HFFc6 (cell line): ENCODE measurements at places on chromosomes 6 and 20.

DNA sequence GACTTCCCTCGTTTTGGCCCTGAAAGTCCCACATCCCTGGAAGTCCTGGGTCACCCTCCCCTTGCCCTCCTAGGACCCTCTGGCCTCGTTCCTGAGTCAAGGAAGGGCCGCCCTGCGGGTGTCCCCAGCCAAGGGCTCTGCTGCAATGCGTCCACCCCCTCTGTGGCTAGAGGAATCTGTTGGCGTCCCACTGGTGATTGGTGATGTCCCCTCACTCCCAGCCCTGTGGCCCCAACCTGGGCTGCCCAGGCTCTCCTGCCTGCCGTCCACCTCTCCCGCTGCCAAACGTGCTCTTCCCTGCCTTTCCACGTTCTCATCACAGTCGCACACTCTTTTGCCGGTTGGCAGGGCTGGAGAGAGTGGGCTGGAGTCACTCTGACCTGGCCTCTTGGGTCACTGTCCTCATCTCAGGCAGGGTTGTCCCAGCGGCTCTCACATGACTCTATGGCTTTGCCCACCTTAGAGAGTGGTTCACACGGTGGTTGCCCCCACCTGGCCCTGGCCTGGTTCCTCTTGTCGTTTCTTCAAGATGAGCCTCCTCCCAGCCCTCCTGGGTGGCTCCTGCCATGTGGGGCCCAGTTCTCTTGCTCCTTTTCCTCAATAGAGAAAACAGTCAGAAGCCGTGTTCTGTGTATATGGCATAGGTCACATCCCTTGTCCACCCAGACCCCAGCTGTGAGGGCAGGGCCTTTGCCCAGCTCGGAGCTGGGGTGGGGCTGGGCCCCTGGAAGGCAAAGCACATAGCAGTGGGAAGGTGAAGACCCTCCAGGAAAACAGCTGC lies 100.9 kb downstream of the TMEM242 start:
- no peak for DNase-seq

DNA sequence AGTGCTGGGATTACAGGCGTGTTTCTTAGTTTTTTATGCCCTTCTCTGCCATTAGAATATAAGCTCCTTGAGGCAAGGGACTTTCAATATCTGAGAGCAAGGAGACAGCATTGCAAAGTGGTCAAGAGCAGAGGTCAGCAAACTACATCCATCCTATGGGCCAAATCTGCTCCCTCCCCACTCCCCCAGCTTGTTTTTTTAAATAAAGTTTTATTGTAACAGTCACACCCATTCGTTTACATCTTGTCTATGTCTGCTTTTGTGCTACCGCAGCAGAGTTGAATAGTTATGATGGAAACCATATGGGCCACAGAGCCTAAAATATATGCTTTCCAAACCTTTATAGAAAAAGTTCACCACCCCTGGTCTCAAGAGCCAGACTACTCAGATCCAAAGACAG lies 227.9 kb downstream of the EYA2 start:
- no peak for DNase-seq

- no peak for DNase-seq
Measured at GRCh38 chr6:108752733-108753590, 95.3 kb upstream of the ARMC2 start.

DNA sequence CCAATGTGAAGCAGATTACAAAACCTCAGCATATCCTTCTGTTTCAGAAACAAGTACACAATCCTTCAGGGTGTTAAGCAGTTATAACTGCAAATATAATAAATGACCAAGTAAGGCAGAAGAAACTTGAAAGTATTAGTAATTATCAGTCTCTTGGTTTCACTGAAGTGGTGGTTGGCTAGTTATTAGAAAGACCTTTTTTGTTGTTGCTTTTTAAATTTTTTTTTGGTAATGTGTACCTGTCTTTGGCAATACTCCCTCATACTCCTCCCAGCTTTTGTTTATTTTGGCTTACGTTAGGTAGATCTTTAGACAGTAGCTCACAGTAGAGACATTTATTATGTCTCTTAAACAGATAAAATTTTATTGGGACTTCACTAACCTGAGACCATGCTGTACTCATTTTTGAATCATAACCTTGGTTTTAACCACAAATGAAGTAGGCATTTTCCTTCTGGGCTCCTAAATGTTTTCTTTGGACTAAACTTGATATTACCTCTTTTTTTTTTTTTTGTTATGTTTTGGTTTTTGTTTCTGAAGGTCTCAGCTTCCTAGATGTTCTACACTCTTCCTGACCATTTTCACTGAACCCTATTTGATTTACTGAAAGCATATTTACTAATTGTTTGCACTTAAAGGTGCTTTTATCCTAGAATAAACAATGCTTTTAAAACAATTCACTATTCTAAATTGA lies 6.4 kb downstream of the CD2AP start:
- peak; percentile 39 for DNase-seq

DNA sequence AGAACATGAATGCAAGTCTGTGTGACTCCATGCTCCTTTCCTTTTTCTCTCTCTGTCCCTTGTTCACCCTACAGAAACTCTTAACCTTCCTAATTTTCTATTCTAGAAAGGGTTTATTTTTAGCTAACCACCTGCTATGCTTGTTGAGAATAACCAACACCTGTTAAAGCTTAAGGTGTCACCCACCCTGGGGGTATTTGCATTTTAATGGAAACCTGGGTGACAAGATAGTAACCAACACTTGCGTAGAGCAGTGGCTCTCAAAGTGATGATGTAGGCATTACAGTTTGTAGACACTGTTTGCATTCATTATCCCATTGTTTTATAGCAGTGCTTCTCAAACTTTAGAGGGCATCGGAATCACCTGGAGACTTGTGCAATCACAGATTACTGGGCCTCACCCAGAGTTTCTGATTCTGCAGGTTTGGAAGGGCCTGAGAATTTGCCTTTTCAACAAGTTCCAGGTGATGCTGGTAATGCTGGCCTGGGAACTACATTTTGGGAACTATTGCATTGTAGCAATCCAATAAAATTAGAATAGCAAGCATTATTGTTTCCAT lies 114.4 kb upstream of the ARMC2 start:
- no peak for DNase-seq

DNA sequence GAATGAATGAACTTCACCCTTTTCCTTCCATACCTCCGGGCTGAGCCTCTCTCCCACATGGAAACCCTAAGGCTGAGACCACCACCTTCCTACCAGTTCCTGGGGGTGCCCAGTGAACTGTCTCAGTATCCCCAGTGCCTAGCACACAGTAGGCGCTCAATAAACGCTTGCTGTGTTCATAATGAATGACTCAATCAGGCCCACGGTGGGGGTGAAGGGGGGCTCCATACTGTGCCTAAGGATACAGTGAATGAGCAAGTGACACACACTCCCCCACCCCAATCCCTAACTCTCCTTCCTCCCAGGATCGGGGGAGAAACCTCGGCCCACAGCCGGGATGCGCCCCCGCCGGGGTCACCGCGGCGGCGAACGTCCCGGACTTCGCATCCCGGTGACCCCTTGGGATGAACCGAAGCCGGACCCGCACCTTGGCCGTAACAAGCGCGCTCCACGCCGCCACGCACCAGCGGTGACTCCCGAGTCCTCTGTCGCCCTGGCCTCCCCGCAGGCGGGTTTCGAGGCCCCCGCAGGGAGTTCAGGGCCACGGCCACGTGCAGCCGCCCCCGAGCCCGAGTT lies 592 bp downstream of the KCNG1 start:
- no peak for DNase-seq

- DNase-seq = no peak
Measured at GRCh38 chr6:64335195-64335594, 699.6 kb downstream of the PHF3 start.

GRCh38 chr6:56444855-56445254 lies 197.5 kb upstream of the COL21A1 start:
- DNase-seq = no peak

- DNase-seq = no peak
Measured at GRCh38 chr6:20317430-20317829, 84.2 kb upstream of the E2F3 start.

DNA sequence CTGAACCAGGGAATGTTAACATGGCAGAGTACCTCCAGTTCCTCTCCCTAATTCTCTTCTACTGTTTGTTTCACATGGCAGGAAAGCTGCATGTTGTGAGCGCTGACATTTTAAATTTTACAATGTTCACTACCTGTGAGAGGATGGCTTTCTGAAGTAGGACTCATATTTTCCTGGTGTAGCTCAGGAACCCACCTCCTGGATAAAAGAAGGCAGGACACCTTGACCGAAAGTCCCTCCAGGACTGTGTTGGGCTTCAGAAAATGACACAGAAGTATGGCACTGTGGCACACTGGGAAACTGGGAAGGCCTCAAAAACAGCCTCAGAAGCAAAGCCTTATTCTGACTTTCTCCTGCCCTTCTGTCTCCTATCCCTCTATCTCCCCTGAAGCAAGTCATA lies 33.3 kb downstream of the PTPRK start:
- peak; percentile 7 for DNase-seq

- DNase-seq = no peak
Measured at GRCh38 chr6:147675281-147675680, 166.8 kb downstream of the SAMD5 start.

GRCh38 chr6:130190701-130191690 lies 31.8 kb downstream of the SAMD3 start:
- DNase-seq = no peak

DNA sequence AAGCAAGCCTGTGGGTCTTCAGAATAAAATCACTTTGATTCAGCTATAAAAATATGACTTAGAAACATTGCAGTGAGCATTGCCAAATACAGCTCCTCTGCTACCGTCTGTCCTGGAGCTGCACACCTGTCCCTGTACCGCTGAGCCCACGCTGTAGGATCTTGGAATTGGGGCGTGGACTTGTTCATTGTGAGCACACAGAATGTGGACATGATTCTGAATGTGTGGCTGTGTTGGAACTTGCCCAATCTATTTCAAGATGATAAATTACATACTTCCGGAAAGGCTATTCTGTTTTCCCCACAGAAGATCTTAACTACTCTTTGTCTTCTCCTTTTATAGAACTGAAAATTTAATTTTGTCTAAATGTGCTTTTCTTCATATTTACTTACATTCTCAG lies 107.3 kb downstream of the UST start:
- DNase-seq = no peak

DNA sequence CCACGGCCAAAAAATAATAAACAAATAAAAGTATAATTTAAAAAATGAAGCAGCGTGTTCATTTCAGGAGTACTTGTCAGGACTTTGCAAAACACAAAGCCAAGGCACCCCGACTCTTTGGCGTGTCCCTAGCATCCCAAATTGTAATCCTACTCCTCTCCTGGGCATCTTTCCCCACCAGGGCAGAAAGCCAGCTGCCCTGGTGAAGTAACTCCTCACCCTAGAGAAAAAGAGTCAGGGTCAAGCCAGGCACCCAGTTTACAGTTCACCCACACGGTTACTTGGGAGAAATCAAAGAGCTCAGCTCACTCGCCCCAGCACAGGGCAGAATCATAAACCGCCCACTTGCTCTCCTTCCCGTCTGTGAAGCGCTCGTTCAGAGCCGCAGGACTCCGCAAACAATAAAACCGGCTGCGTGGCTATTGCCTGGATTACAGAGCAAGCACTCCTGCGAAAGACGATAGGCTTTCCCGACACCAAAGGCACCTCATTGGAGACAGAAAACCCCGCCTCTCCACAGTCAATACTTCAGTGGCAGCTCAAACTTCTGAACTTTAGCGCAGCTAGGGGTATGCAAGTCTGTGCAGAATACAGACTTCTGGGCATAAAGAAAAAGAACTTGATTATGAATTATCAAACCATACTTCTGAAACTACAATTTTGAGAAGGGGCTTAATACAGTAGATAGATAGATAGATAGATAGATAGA lies 73.0 kb upstream of the NHSL1 start:
- DNase-seq = peak; percentile 70

GRCh38 chr6:72784071-72784470 lies 162.2 kb downstream of the KCNQ5 start:
- DNase-seq = peak; percentile 43

GRCh38 chr6:140561701-140562100 lies 1187.3 kb upstream of the CITED2 start:
- DNase-seq = no peak

DNA sequence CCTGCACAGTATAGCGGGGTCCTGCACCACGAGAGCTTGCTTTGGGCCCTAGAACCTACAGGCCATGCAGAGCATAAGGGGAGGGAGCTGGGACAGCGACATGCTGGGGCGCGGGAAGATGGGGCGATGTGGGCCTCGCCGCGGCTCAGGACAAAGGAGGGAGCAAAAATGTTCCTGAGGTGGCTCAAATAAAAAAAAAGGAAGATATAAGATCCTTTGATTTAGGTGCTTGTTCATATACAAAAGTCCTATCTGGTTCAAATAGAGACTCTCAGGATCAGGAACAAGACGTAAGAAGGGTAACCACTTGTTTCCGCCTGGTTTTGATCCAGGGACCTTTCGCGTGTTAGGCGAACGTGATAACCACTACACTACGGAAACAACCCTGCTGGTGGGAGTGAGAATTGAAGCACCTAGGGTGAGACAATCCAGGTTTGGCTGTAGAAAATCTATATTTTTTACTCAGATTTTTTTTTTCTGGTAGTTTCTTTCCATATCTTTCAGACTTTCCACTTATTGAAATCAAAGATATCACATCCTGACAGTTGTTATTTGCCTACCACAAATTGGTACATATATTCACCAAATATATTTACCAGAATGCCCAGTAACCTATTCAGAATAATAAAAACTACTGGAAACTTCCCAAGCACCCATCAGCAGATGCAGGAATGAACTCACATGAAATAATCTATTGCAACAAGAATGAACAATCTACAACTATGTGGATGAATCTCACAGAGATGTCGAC lies 177.9 kb upstream of the ZNF184 start:
- peak; percentile 63 for DNase-seq

DNA sequence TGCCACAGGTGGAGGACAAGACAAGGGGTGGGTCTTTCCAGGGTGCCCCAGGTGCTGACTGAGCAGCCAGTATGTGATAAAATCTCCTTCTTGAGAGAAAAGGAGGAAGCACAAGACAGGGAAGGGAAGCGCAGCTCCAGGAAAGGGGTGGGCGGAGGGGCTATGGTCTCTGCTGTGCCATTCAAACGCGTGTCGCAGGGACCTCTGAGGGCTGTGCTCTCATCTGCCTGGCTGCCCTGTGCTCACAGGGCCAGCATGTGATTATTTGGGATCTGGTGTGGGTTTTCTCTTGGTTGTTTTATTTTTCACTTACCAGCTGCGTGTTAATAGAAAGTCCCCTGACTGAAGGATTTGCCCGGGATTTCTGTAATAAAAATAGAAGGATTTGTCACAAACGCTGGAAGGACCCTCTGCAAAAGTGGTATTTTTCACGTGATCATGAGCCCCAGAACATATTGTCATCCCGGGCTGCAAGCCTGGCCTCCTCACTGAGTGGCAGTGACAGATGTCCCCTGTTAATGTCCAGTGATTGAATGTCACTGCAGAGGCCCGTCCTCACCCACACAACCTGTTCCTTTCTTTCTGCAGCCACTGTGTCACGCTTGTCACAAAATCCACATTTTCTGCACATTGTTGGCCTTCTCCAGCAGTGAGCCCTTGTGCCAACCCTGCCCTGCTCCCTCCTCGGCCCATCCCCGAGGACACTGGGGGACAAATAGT lies 35.0 kb upstream of the VSX1 start:
- no peak for DNase-seq

DNA sequence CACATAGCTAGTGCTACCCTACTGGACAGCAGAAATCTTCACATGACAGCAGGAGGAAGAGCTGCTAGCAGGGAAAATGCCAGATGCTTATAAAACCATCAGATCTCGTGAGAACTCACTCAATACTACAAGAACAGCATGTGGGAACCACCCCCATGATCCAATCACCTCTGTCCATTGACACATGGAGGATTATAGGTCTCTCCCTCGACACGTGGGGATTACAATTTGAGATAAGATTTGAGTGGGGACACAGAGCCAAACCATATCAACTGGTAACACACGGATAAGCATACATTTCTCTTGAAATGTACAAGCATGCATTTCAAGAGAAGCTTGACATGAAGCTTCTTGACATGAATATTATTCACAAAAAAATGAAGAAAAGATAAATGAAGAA lies 64.1 kb downstream of the MMS22L start:
- no peak for DNase-seq
